ENCODE measurements at places on chromosomes 12 and 14.

- no peak for DNase-seq
Observed at GRCh38 chr12:806200-806791, 53.9 kb downstream of the WNK1 start.

DNA sequence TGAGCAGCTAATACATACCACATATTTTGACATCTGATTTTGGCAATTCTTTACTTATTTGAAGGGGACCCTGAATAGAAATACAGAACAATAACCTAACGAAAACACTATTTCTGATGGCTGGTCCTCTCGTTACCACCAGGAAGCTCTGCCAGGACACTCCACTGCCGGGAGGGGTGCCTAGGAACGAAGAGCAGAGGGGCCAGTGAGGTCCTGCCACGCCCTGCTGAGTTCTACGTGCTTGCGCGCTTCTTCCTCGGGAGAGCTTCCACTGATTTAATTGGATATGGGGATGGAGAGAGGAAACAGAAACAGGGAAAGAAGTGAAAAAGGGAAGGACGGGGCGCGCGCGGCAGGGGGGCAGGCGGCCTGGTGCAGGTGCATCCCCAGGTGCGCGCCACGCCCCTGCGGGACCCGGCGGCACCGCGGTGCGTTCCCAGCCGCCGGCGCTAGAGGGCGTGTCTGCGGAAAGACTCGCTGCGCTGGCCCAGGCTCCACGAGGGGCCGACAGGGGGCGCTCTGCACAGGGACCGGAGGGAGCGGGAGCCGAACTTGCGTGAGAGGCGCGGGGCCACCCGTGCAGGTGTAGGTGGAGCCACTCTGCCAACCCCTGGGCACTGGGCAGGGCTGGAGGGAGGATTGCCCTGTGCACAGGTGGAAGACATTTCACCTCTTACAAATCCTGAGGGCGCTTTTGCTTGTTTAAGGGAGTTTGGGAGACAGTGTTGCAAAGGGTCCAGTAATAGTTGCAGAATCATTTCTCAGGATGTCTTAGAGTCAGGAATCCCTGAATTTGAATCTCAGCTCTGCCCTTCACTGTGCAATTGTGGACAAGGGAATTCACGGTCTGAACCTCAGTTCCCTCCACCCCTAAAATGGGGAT lies 986.3 kb upstream of the TMEM132C start:
- DNase-seq, result no peak

DNA sequence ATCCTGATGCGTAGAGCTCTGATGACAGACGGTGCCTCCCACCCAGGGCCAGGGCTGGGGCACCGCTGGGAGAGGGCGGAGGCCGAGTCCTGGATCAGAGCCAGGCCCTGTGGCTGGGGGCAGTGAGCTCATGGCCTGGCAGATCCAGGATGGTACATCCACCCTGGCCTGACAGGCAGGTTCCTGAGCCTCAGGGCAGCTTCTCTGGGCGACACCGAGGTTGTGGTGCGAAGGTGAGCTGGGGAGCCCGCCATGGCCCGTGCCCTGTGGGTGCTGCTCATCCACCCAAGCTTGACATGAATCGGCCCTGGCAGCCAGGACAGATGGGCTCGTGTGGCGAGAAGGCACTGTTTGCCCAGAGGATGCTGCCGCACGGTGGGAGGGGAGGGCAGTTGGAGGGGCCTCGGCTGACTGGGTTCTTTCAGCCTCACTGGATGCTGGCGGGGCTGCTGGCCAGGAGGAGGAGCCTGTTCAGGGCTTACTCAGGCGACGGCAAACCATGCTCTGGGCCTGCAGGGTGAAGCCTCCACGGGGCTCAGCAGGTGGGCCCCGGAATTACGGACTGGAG lies 16.6 kb downstream of the LRTM2 start:
- no peak for DNase-seq

GRCh38 chr12:28114488-28114887 lies 75.8 kb upstream of the CCDC91 start:
- DNase-seq, result peak; percentile 42

DNA sequence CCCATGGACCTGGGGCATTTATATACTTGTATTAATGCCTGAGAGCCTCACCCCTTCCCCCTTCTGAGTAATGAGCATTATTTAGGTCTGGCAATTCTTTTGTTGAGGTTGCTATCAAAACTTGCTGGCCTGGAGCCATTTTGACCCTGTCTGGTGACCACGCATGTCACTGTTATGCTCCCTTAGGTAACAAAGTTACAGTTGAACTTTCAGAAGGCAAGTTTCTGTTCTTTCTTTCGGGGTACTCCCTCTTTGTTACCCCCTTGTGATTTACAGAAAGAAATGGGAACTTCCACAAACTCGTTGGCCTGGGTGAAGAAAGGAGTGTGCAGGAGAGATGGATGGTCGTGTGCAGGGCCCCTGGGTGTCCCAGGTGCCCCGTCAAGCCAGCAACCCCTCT lies 305.4 kb downstream of the DPF3 start:
- no peak for DNase-seq

- no peak for DNase-seq
Observed at GRCh38 chr14:24179294-24179960, 7.5 kb downstream of the REC8 start.

DNA sequence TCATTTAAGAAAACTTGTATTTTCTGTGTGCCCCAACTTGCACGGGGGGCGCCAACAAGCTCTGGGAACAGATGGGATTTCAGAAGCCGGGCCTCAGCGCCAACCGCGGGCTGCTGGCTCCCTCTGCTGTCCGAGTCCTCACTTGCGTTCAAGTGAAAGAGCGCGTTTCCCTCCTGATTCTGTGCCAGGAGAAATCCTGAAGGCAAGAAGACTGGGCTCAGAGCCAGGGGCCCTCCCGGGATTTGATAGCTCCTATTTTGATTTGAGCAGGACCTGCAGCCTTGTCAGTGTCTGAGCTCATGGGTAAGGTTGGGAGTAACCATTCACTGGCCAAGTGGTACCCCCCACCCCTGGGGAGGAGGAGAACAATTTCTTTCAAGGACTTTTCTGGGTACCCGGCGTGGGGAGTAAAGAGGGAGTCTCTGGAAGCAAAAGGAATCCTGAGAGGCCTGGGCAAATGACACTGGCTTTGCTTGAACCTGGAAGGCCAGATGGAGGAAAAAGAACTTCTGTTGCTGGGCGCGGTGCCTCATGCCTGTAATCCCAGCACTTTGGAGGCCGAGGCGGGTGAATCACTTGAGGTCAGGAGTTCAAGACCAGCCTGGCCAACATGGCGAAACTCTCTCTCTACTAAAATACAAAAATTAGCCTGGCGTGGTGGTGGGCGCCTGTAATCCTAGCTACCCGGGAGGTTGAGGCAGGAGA lies 179.0 kb upstream of the RGS6 start:
- DNase-seq, result peak; percentile 96

GRCh38 chr14:32738206-32738871 lies 200.3 kb upstream of the NPAS3 start:
- peak; percentile 52 for DNase-seq

DNA sequence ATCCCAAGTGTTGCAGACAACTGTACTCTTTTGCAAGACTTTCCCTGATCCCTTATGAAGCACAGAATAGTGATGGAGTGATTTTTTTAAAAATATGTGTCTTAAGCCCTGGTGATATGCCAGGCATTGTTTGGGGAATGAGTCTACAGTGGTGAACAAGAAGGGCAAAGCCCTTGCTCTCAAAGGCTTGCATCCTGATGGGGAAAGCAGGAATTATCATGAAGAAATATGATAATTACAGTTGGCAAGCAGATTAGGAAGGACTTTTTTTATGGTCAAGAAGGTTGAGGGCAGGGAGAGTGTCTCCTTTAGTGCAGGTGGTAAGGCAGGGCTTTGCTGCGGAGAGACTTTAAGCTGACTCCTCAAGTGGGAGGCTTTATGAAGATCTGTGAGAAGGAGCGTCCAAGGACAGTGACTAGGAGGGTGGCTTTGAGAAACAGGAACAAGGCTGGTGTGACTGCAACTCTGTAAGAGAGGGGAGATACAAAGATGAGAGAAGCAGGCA lies 100.2 kb downstream of the SYNE2 start:
- DNase-seq, result no peak

DNA sequence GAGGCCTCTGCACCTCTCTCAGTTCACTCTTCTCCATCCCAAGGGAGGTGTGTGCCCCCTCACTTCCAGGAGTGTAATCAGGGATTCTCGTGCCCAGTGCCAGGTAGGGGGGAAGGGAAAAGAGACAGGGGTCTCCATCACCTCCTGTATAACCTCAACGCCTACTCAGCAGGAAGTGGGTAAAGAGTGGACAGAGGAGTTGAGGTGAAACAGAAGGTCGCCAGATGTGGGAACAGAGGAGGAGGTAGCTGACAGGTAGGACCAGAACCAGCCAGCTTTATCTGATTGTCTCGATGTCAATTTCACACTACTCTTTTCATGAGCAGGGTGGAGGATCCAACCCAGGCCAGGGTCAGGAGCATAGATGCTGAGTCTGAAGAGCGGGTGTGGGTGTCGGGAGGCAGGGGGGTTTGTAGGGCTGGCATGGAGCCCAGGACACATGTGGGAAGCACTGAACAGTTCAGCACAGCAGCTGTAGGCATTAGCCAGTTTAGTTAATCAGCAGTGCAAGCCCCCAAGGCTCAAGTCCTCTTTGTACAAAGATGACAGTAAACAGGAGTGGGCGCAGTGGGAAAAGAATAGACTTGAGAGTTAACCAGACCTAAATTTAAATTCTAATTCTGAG lies 213.5 kb downstream of the PELI2 start:
- no peak for DNase-seq

GRCh38 chr12:52235822-52236361 lies 2.8 kb downstream of the KRT7 start:
- peak; percentile 38 for DNase-seq

GRCh38 chr12:26831951-26832821 lies 808 bp downstream of the ITPR2 start:
- peak; percentile 71 for DNase-seq

- DNase-seq, result peak; percentile 61
Observed at GRCh38 chr12:29783773-29784666, at the start of gene TMTC1. Gene TMTC1 (minus strand): TSS chr12:29783942. CDS start chr12:29783751, 191 bp downstream.

DNA sequence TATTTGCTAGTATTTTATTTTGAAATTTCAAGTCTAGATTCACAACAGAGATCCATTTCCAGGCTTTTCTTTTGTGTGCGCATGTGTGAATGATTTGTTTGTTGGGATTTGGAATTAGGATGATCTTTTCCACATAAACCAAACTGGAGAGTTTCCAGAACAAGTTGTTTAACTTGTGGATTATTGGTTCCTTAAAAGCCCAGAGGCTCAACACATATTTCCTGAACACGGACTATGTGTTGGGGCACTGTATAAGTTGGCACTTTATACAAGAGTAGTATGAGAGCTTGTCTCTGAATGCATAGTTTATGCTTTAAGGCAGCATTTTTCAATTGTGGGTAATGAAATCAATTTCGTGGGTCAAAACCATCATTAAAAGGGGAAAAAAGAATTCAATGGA lies 67.3 kb upstream of the FUT8 start:
- DNase-seq, result no peak

DNA sequence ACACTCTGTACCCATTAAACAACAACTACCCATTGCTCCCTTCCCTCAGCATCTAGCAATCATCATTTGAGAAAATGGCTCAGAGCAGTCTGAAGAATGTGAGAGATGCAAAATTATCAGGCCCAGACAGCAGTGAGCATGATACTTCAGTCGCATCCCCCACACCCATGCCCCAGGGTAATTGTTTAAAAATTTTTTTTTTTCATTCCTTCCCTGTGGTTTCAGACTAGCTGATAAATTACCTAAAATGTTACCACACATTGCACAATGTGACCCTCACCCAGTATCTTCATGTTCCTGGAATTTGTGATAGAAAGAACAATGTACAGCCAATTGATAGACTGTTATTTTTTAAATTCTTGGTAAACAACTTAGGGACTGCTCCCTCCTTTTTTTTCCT lies 11.3 kb upstream of the USP15 start:
- no peak for DNase-seq

DNA sequence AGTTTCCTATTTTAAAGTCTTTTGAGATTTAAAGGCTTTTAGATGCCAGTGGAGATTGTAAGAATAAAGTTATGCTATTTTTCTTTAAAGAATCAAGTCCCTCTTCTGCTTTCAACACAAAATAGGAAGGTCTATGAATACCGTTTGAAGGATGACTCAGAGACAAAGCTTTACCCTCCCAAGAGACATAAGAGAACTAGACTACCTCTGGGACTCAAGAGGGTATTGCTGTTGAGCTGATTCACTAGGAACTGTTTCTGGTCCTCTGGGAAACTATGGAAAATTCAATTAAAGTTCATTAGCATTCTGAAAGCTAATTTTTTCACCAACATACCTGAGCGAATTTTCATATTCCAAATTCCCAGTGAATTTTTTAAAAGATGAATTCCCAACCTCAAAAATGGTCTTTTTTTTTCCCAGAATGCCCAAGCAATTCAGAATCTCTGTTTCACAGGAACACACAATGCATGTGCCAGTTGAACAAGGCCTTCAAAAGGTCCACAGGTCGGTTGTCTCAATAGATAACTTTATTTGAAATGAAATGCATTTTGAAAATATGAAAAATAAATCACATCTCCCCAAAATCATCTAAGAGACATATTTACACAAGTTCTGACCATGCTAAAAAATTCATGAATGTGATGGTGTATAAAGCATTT lies 6.5 kb downstream of the PHLDA1 start:
- DNase-seq, result peak; percentile 72

DNA sequence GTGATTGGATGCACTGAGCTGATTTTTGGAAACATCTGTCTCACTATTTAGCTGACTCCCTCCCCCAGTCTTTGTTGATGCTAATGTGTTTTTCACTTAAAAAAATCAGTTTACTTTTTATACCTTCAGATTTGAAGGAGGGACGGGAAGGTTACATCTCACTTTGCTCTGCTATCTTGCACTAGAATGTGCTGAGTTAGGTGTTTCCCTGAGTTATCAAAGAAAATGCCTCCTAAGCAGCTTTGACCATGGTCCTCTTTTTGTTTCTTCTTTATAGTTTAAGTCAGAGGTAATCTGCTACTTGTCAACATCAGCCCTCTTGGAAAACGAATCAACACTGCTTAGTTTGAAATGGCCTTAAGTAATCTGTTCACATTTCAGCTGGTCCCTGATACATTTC lies 222.0 kb downstream of the TMEM132D start:
- DNase-seq, result no peak

GRCh38 chr12:81092053-81092452 lies 14.2 kb downstream of the ACSS3 start:
- DNase-seq, result no peak

DNA sequence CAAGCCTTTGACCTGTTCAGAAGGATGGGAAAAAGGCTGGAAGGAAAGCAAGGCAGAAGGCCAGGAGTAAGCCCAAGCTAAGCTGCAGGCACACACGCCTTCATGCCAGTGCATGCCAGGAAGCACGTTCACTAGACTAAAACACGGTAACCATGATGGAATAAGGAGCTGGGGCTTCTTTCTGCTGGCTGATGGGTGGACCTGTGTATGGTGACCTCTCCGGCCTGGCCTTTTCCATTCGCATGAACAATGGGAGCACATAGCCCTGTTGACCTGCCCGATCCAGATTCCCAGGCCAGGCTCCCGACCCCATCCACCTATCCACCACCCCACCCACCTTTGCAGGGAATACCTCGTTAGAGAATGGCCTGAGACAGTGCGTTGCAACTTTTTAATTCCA lies 22.8 kb downstream of the VSX2 start:
- DNase-seq, result no peak

DNA sequence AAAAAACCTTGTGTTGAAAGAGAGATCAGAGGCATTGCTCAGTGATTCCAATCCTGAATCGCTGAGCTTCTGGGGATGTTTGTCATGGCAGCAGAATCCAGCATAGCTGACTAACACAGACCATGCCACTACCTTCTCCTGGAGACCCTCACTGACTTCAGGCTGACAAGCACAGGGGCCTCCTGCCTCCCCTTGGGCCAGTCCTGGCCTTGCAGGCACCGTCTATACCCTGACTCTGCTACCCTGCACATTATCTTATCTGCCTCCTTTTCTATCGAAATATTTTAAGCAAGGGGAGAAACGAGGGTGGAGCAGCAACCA lies 139.8 kb downstream of the KIF26A start:
- DNase-seq, result no peak
